Bone marrow (tissue), 2 donors: ENCODE measurements at places on chromosomes 16 and 17.

DNA sequence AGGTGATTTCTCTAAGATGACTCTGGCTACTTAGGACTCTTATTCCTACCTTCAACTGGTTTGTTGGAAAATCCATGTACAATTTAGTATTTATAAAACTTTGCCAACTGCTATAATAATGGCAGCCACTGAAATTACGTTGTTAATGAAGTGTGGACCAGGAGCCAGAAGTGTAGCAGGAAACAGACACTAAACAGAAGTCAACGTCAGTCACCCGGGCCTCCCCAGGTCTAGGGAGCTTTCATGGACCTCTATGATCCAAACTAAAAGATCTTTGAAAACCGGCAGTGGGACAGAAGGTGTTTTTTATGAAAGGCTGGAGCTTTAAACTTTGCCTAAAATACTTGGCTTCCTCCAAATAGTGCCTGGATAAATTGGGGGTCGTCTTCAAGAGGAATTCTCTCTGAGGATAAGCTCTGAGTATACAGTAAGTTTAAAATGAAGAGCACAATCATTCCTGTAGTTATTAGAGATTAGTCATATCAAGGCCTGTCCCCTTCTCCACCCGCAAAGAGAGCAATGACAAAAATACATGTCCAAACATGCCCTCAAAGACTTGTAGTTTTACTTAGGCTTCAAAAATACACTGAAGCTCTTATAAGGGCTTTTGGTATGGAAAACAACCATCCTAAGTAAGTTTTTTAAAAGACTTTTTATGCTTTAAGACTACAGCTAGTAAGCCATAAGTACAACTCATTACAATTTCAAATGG is 34.6 kb downstream of the DCUN1D3 start:
- no peak for DNase-seq

DNA sequence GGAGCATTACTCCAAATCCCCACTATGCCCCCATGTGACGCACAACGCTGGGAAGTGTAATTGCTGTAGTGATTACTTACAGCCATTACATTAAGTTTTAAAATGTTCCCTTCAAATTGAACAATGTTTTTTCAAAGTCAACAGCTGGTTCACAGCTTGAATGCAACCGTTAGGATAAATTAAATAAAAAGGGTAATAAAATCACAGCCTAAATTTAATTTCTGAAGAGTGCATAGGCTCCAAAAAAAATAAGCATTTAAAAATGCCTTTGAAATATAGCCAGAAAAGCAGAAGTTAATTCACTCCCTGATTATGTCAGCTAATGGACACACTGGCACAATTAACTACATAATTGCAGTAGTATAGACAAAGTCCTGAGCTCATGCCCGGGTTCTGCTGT is 50.5 kb upstream of the KDM8 start:
- DNase-seq: no peak

DNA sequence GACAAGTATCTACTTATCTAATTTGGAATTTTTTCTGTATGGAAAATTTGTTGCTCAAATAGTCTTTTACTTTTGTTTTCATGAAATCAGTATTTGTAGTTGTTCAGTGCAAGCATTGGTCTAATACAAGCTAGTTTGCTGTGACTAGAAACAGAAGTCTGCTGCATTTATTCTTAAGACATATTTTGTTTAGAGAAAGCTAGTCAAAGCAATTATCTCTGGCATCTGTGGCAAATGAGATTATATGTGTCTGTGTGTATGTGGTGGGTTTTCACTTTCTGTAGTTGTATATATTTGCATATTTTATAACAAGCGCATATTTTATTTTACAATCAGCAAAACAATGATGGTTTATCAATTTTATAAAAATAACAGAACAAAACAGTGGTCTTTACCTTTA is 96.0 kb upstream of the SIAH1 start:
- no peak for DNase-seq

- DNase-seq: no peak
Measured at GRCh38 chr16:87974178-87974577, 22.9 kb downstream of the BANP start.

DNA sequence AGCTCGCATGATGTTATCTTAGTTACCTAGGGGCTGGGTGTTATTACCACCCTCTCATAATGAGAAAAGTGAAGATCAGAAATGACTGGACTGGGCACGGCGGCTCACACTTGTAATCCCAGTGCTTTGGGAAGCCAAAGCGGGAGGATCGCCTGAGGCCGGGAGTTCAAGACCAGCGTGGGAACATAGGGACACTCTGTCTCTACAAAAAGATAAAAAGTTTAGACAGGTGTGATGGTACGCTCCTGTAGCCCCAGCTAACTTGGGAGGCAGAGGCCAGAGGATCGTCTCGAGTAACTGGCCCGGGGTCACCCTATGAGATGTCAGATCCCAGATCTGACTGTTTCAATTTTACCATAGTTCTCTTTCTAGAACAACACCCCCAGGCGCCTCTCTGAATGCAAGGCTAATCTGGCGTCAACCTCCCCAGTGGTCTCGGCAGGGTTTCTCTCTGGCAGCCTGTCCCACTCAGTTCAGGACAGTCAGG is 1.9 kb upstream of the CCDC102A start:
- DNase-seq: no peak
